ENCODE measurements at places on chromosomes 13 and 19.

GRCh38 chr19:2253106-2254063, 2.8 kb downstream of the JSRP1 start:
- DNase-seq: no peak

DNA sequence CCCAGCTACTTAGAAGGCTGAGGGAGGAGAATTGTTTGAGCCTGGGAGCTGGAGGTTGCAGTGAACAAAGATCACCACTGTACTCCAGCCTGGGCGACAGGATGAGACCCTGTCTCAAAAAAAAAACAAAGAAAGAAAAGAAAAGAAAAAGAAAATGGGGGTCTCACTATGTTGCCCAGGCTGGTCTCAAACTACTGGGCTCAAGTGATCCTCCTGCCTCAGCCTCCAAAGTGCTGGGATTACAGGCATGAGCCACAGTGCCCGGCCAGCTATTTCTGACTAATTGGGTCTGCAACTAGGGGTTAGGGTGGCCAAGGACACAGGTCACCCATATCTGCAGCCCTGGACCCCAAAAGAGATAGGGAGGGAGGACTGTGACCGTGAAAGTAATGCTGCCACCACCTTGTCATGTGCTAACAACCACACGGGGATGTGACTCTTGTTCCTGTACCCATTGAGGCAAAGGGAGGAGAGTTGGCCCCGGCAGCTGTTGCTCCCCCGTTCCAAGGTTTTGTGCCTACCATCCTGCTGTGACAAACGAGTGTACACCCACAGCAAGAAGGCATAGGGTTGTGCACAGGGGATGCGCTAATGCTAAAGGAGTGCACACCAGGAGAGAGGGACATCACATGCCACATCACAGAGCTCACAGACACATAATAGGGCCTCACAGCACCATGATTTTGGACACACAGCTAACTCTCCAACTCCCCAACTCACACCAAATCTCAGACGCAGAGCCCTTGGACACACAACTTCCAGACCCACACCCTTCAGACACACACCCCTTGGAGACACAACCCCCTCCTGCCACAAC, 619 bp downstream of the MEF2B start:
- DNase-seq: no peak

DNA sequence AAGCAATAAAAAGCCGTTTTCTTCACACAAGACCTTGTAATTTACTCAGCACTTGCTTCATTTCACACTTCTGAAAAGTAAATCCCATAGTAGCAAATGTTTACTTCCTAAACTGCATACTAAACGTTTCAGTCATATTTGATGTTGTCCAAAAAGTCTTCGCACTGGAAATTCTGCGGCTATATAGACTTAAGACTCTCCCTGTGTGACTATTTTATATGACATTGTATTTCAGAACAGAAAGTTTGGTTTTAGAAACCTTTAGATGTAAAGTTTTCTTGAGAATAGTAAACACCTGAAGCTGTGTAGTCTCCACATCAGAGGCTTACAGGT, 29.6 kb downstream of the ZAR1L start:
- DNase-seq: no peak

GRCh38 chr13:99979453-99980200, 2.0 kb upstream of the ZIC2 start:
- no peak for DNase-seq

GRCh38 chr13:94431574-94431973, 47.9 kb downstream of the DCT start:
- DNase-seq: no peak

DNA sequence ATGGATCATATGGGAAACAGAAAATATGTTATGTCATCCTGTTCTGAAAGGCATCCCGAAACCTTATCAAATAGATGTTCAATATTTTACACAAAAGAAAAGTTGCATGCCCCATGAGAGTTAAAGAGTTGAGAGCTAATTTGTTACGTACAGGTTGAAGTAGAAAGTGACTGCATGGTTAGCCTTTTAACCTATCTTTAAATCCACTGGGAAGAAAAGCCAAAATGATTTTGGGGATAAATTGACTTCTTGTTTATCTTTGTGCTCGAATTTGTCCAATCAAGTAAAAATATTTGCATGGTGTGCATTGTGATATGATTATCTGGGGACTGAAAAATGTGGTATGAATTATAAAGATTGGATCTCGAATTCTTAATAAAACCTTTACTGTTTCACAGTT, 230.1 kb downstream of the POSTN start:
- no peak for DNase-seq

- DNase-seq: no peak
These were observed 43.5 kb downstream of the FCGBP start for GRCh38 chr19:39890755-39891551.

- no peak for DNase-seq
These were observed 48.1 kb downstream of the FBN3 start for GRCh38 chr19:8101311-8101710.

DNA sequence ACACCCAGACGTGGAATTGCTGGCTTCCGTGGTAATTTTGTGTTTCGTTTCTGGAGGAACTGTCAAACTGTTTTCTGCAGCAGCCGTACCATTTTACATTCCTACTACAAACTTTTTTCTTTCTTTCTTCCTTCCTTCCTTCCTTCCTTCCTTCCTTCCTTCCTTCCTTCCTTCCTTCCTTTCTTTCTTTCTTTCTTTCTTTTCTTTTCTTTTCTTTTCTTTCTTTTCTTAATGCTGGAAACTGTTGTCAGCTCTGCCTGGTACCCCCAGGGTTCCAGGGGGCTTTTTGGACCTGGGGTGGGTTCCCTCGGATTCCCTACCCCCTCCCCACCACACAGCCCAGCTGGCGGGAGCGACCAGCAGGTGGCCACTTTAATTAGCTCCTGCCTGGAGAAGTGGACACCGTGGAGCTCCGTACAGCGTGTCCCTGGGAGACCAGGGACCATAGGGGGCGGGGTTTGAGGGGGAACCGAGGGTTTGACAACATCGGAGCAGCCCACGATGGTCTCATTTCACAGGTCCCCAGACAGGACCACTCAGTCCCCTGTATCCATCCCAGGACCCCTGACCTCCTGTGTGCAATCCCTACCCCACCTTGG, 24.4 kb downstream of the CELF5 start:
- DNase-seq: no peak

DNA sequence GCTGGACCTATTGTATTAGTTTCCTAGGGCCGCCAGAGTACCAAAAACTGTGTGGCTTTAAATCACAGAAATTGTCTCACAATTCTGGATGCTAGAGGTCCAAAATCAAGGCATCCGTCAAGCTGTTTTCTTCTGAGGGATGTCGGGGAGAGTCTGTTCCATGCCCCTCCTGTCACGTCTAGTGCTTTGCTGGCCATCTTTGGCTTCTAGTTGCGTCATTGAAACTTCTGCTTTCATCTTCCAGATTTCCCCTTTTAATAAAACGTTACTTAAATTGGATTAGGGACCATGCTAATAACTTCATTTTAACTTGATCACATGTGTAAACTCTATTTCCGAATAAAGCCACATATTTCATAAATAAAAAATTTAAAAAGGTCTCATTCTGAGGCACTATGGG, 47.5 kb downstream of the TRPM4 start:
- no peak for DNase-seq

GRCh38 chr13:25042151-25042865, 53.6 kb upstream of the PABPC3 start:
- DNase-seq: no peak

DNA sequence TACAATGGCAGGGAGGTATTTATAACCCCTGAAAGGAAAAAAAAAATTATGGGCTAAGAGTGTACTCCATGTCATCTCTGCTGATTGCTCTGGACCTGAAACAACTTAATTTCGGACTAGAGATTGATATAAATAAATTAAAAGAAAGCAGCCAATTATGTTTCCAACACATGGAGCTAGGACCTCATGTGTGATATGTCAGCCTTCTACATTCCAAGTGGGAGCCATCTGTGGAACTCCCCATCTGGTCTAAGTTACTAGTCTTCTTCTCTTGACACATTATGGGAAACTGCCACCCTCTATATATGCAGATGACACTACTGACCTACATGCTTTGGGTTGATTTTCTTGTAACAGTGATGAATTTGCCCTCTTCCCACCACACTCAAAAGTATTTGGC, 86.1 kb downstream of the FLT1 start:
- no peak for DNase-seq

DNA sequence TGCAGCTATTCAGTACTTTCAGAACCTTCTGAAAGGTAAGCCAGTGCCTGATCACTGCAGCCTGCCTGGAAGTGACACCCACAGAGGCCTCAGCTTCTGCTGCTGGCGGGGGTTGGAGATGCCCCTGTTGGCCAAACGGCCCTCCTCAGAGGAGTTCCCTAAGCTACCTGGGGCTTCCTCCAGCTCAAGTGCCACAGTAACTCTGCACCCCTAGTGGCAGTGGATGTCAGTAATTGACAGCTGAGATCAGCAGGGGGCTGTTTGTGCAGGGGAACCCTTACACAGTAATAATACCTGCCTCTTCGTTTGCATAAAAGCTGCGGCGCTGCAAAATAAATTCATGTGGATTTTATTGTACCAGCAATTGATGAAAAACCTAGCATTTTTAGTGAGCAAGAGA, 28.9 kb downstream of the TDRD12 start:
- DNase-seq: no peak

GRCh38 chr13:50654331-50654730, 189.2 kb downstream of the DLEU7 start:
- DNase-seq: no peak

DNA sequence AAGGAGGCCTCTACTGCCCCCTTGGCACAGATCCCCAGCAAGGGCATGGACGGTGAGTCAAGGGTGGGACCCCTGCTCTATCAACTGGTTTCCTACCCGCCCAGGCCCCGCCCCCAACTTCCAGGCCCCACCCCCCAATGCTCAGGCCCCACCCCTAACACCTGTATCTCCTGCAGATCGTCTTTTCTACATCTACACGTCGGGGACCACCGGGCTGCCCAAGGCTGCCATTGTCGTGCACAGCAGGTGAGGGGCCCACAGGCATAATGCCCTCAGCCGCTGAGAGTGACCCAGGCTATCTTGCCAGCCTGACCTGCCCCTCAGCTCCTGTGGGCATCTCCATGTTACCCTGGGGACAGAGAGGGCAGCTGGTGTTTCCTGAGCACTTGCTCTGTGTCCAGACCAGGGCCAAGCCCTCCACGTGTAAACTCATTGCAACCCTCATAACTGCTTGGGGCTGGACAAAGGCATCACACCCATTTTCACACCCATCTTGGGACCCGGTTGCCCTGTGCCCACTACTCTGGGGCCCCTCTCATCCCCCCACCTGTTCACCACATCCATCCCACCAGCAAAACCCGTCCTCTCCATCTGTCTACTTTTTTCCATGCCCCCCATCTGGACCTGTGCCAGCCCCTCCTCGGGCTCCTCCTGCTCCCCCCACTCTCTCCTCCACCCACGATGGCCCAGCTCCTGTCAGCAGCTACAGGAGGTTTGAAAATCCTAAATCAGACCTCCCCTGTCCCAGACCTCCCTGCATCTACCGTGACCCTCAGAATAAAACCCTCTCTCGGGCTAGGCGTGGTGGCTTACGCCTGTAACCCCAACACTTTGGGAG, 17.2 kb downstream of the SLC27A1 start:
- no peak for DNase-seq

GRCh38 chr13:34085204-34085603, 267.3 kb downstream of the RFC3 start:
- DNase-seq: no peak

DNA sequence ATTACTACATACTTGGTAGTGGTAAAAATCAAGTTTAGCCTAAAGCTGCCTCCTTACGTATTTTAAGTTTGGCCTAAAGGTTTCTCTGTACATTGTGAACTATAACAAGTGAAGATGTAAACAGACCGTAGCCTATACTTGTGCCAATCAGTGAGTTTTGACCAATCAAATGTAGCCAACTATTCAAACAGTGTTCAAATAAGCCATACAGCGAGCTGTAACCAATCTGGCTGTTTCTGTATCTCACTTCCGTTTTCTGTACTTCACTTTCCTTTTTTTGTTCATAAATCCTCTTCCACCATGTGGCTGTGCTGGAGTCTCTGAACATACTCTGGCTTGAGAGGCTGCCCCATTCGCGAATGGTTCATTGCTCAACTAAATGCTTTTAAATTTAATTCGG, 2504.6 kb downstream of the PCDH9 start:
- DNase-seq: no peak

GRCh38 chr19:30609656-30610270, 237.6 kb downstream of the ZNF536 start:
- DNase-seq: no peak

DNA sequence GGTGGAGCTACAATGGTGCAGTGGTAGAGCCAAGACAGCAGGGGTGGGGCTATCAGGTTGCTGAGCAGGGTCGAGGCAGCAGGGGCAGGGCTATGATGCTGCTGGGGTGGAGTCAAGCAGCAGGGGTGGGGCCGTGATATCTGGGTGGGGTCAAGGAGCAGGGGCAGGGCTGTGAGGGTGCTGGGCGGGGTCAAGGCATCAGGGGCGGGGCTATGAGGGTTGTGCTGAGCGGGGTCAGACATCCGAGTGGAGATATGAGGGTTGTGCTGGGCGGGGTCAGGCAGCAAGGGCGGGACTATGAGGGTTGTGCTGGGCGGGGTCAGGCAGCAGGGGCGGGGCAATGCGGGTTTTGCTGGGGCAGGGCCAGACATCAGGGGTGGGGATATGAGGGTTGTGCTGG, 14.7 kb downstream of the HCN2 start:
- no peak for DNase-seq

DNA sequence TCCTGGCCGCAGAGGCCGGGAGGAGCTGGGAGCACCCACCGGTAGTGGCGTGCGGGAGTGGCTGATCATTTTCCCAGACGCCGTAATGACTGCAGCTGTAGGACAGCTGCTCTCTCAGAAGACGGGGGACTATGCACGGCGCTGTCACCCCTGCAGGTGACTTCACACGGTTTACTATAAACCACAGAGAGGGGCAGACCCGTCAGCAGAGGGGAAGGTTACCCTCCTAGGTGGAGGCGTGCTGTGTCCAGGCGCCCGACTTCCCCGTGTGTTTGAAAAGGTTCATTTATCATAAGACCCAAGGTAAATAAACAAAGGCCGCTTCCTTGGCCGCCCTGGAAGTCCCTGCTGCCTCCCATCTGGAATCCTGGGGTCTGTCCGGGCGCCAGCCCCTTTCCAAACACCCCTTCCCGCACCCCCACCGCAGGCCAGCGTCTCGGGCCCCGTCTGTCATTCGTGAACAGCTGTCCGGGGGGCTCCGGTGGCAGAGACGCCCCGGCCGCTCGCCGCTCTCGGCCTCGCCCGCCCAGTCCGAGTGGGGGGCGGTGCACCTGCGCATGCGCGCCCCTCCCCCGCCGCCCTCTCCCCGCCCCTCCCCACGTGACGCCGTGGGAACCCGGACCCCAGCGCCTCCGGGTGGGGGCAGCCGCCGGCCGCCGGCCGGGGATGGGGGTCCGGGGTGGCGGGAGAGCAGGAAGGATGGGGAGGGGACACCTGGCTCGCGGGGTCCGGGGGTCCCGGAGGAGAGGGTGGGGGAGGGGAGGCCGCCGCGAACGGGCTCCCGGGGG, 915 bp downstream of the SHC2 start:
- peak; percentile 59 for DNase-seq

- DNase-seq: no peak
These were observed 8.2 kb downstream of the SMIM24 start for GRCh38 chr19:3471954-3472655.
